ENCODE measurements at places on chromosomes 16 and 17.
A peak's percentile ranks its signal among the peaks of the same experiment; 100 is the strongest.

DNA sequence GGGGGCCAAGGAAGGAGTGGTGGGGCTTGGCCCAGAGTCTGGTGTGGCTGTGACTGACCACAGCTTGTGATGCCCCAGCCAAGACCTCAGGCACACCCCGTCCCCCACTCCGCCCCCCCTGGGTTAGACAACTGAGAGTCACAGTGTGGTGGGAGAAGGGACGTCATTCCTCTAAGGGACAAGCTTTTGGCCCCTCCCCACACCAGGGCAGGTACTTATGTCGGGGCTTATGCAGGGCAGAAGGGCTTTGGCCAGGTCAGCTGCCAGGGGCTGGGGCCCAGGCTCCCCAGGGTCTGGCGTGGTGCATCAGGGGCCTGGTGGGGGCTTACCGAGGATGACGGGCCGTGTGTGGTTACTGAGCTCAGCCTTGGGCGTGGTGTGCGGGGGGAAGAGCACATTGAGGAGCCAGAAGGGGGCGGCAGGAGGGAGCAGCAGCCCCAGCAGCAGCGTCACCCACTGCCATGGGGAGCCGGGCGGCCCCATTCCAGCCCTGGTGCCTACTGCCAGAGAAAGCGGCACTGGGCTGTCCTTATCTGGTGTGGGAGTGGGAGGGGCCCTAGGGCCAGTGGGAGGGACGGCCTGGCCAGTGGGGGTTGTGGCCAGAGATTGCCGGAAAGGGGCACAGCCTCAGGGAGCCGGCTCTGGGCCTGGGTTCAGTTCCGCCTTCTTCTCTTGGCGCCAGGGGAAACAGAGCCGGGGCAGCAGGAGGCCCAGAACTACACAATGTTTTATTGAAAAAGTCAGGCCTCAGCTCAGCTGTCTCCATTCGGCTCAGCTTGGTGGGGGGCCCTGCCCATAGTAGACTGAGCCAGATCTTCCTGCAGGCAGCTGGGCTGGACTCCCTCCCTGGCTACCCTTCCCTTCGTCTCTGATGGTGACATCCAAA, at the start of gene LCAT:
Gene LCAT (minus strand): TSS at position 502 of the 886 bp plus-strand sequence. CDS start 19 bp downstream, at position 483.
- H3K36me3 ChIP-seq, result peaks cover 9% of the 10 kb centered on the region
- H3K4me1 ChIP-seq, result no peaks in the 10 kb centered on the region
- H3K4me3 ChIP-seq, result no peak within 1 kb of the TSS
- no peaks in the 10 kb centered on the region for H3K27me3 ChIP-seq
- no peak for DNase-seq
- no peak within 1 kb of the TSS for H3K27ac ChIP-seq

DNA sequence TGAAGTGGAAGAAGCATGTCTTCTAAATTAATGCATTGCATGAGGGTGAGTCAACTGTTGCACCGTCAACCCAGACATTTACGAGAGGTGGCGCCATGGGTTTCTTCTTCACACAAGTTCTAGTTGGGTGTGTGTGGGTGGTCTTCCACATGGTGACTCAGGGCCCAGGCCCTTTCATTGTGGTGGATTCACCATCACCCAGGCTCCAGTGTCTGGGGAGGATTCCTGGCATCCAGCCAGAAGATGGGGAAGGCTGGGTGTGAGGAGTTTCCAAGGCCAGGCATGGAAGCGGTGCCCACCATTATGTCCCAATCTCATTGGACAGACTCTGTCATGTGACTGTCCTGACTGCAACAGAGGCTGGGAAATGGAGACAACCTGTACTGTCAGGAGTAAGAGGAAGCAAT, 21.4 kb upstream of the JPH3 start:
- H3K36me3 ChIP-seq, result no peaks in the 10 kb centered on the region
- peaks cover 2% of the 10 kb centered on the region for H3K4me1 ChIP-seq
- DNase-seq, result peak; percentile 46
- H3K4me3 ChIP-seq, result no peak overlapping the region
- no peak overlapping the region for H3K27ac ChIP-seq
- H3K27me3 ChIP-seq, result no peaks in the 10 kb centered on the region

- H3K4me1 ChIP-seq, result peaks cover 2% of the 10 kb centered on the region
Measured at GRCh38 chr16:70661918-70662641, 15.7 kb downstream of the IL34 start.

DNA sequence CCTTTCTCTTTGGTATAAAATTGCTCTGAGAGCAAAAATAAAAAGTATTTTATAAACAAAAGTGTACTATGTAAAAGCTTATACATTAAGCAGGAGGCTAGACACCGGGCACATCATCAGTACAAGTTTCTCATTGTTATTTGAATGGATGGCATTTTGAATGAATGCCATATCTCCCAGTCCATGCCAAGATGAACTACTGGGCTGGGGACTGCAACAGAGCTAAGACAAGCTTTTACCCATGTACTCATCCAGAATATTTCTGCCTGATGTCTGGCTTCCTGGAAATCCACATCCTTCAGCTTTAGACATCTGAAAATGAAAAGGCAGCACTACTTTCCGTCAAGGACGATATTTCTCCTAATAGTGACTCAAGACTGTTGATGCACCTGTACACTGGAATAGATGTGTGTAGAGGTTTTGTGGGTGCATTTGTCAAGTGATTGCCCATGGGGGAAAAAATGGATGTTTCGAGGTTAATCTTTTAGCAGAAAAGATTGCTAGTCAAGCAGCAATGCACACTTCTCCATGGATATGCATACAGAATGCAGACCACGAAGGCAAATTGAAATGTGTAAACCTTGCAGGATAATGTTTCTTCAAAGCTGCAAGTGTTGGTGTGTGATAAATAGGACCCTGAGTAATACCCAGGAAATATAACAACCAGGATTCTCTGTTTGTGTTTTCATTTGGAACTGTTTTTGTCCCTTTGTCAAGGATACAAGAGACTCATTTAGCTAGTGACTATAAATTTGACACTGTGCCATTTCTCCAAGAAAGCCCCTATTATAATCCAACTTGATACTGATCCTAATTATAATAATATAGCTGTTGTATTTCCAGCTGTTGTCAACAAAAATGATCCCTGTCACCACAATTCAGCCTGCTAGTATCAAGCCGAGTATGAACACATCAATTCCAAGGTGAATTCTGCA, 173.8 kb downstream of the CDH8 start:
- H3K4me1 ChIP-seq, result peaks cover 4% of the 10 kb centered on the region
- H3K27me3 ChIP-seq, result no peaks in the 10 kb centered on the region
- no peak for DNase-seq
- no peak overlapping the region for H3K4me3 ChIP-seq

DNA sequence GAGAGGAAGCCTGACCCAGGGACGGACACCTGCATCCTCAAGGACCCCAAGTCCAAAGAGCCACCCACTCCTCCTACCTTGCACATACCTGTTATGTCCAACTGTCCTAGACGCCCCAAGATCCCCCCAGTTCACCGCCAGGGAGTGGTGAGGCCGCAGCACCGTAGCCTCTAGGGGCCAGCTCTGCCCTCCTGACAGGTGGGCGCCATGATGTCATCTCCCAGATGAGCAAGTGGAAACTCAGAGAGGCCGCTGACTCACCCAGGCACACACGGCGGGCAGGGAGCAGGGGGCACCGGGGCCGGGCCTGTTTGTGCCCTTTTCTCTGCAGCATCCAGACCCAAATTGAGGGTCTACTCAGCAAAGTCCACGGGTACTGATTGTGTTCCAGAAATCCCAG, 4.8 kb upstream of the ZNF469 start:
- H3K27me3 ChIP-seq, result peaks cover 6% of the 10 kb centered on the region
- DNase-seq, result no peak
- no peak overlapping the region for H3K27ac ChIP-seq
- H3K4me3 ChIP-seq, result no peak overlapping the region
- H3K4me1 ChIP-seq, result no peaks in the 10 kb centered on the region

- no peaks in the 10 kb centered on the region for H3K4me1 ChIP-seq
- no peak overlapping the region for H3K4me3 ChIP-seq
- peaks cover 13% of the 10 kb centered on the region for H3K36me3 ChIP-seq
- DNase-seq, result no peak
- H3K27me3 ChIP-seq, result no peaks in the 10 kb centered on the region
Measured at GRCh38 chr17:1783271-1783670, 21.4 kb downstream of the SERPINF1 start.

All from mesendoderm (in vitro differentiated cells).